Glutamatergic neuron (in vitro differentiated cells): ENCODE measurements at places on chromosomes 2 and 18.

DNA sequence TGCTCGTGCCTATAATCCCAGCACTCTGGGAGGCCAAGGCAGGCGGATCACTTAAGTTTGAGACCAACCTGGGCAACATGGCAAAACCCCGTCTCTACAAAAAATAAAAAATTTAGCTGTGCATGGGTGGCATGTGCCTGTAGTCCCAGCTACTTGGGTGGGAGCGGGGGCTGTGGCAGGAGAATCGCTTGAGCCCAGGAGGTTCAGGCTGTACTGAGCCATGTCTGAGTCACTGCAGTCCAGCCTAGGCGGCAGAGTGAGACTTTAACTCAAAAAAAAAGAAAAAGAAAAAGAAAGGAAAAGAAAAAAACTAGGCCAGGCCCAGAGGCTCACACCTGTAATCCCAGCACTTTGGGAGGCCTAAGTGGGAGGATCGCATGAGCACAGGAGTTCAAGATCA, 30.8 kb downstream of the TWSG1 start:
- DNase-seq, result no peak
- H3K4me3 ChIP-seq, result no peak overlapping the region
- no peak overlapping the region for H3K27ac ChIP-seq
- peaks cover 3% of the 10 kb centered on the region for H3K36me3 ChIP-seq
- no peaks in the 10 kb centered on the region for H3K27me3 ChIP-seq
- no peaks in the 10 kb centered on the region for H3K4me1 ChIP-seq

GRCh38 chr2:173749315-173749714, 215.9 kb downstream of the SP3 start:
- no peak overlapping the region for H3K4me3 ChIP-seq
- peaks cover 12% of the 10 kb centered on the region for H3K27me3 ChIP-seq
- H3K27ac ChIP-seq, result no peak overlapping the region
- H3K4me1 ChIP-seq, result peaks cover 25% of the 10 kb centered on the region
- DNase-seq, result no peak

- H3K4me1 ChIP-seq, result peaks cover 8% of the 10 kb centered on the region
- H3K27ac ChIP-seq, result no peak overlapping the region
- peaks cover 2% of the 10 kb centered on the region for H3K27me3 ChIP-seq
- no peak overlapping the region for H3K4me3 ChIP-seq
- DNase-seq, result no peak
Measured at GRCh38 chr2:221529943-221530652, 42.0 kb downstream of the EPHA4 start.

- H3K27ac ChIP-seq, result no peak overlapping the region
- no peak for DNase-seq
- no peaks in the 10 kb centered on the region for H3K36me3 ChIP-seq
- H3K4me3 ChIP-seq, result no peak overlapping the region
- H3K27me3 ChIP-seq, result peaks cover 2% of the 10 kb centered on the region
Measured at GRCh38 chr2:18741191-18741590, 151.8 kb upstream of the NT5C1B start.

DNA sequence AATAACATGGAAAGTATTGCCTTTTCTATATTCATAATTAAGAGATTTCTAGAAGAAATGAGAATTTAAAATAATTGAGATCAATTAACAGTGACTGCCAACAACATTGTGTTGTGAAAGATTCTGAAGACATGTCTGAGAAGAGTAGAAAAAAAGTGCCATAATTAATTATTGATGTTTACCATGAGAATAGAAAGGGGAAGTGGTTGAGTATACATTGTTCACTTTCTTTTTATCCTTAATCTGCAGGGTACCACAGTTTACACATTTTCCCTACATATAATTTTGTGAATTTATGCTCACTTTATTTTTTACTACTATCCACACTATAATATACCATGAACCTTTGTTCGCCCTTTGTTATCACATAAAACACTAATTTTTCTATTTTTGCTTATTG, 47.1 kb upstream of the UBE2E3 start:
- H3K27me3 ChIP-seq, result no peaks in the 10 kb centered on the region
- peaks cover 23% of the 10 kb centered on the region for H3K4me1 ChIP-seq
- H3K36me3 ChIP-seq, result no peaks in the 10 kb centered on the region
- DNase-seq, result no peak
- no peak overlapping the region for H3K27ac ChIP-seq

GRCh38 chr2:237627441-237628246, at the start of gene LRRFIP1:
Gene LRRFIP1 (plus strand): TSS chr2:237627587. CDS start chr2:237627645, 58 bp downstream.
- H3K4me1 ChIP-seq, result peaks cover 19% of the 10 kb centered on the region
- DNase-seq, result peak; percentile 69
- H3K36me3 ChIP-seq, result no peaks in the 10 kb centered on the region
- peaks cover 19% of the 10 kb centered on the region for H3K27me3 ChIP-seq

GRCh38 chr18:8908792-8909510, 193.5 kb upstream of the NDUFV2 start:
- H3K27me3 ChIP-seq, result no peaks in the 10 kb centered on the region
- H3K27ac ChIP-seq, result no peak overlapping the region
- H3K4me1 ChIP-seq, result peaks cover 18% of the 10 kb centered on the region
- no peak overlapping the region for H3K4me3 ChIP-seq
- H3K36me3 ChIP-seq, result peaks cover 16% of the 10 kb centered on the region
- no peak for DNase-seq

DNA sequence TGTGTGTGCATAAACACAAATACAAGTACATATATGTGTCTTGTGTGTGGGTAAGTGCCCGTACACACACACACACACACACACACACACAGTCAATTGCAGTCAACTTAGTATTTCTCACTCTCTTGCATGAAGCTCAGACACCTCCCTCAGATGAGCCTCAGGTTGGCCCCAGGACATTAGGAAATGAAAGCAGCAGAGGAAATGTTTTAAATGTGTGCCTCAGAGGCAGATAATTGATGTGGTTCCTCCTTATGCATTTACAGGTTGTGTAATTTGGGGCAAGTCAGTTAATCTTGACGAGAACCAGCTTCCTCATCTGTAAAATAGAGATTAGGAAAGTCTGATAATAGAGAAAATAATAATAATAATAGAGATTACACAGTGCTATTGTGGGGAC, 814.0 kb upstream of the ID2 start:
- no peak overlapping the region for H3K27ac ChIP-seq
- no peaks in the 10 kb centered on the region for H3K27me3 ChIP-seq
- H3K36me3 ChIP-seq, result no peaks in the 10 kb centered on the region

- peak within 1 kb of the TSS; percentile 43 for H3K27ac ChIP-seq
- H3K4me1 ChIP-seq, result no peaks in the 10 kb centered on the region
- H3K4me3 ChIP-seq, result peak within 1 kb of the TSS; percentile 86
- DNase-seq, result peak; percentile 83
Measured at GRCh38 chr2:105398336-105399206, at the start of gene FHL2. Gene FHL2 (minus strand): TSS chr2:105399051. CDS start chr2:105386516, 12,535 bp downstream.

DNA sequence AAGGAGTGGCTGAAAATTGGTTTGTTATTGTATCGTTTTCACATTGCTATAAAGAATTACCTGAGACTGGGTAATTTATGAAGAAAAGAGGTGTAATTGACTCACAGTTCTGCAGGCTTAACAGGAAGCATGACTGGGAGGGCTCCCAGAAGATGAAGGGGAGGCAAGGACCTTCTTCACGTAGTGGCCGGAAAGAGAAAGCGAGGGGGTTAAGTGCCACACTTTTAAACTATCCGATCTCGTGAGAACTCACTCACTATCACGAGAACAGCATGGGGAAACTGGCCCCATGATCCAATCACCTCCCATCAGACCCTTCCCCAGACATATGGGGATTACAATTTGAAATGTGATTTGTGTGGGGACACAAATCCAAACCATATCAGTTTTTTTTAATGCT, 81.6 kb downstream of the FBXO15 start:
- no peak overlapping the region for H3K27ac ChIP-seq
- H3K36me3 ChIP-seq, result no peaks in the 10 kb centered on the region
- no peaks in the 10 kb centered on the region for H3K27me3 ChIP-seq
- no peak overlapping the region for H3K4me3 ChIP-seq
